ENCODE measurements at places on chromosomes 7 and 10. TPM values are rescaled to one million over a fixed set of nuclear protein-coding genes. Genes with fewer than 3 reads are reported as not detected.

DNA sequence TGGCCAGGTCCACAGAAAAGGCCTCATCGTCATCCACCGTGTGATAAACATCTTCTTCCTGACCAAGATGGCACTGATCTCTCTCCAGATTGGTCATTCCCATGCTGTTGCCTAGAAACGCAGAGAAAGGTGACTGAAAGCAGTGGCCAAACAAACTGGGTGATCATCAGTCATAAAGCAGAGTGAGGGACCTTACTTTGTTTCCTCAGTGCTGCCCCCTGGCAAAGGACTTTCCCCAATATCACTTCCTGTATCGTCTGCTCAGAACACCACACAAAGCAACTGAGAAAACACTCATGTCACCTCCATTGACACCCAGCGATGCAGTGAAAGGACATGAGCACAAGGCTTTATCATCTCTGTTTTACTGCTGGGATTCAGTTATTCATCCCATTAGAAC lies 40.0 kb upstream of the TM9SF3 start:
- no peak for DNase-seq

Gene NODAL
- 1.00 TPM for total RNA-seq

- DNase-seq, result peak; percentile 52
Measured at GRCh38 chr10:132036153-132036886, 29.4 kb upstream of the JAKMIP3 start.

- DNase-seq, result peak; percentile 12
Measured at GRCh38 chr7:117993377-117994003, 120.2 kb upstream of the CTTNBP2 start.

DNA sequence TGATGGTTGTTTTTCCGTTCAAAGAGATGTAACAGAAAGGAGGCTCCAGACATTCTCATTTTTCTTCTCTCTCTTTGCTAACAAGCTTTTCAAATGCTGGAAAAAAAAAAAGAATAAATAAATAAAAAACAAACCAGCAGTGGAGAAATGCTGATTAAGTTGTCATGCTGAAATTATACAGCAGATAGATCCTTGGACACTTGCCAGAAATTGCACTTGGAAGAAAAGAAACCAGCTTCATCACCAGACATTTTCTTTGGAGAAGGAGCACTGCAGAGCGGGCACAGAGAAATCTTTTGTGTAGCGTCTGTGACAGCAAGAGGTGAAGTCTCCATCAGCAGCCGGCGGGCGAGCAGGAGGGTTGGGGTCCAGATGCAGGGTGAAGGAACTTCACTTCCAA lies 55.8 kb downstream of the CLRN3 start:
- no peak for DNase-seq

GRCh38 chr7:49563693-49564378 lies 209.6 kb upstream of the VWC2 start:
- DNase-seq, result no peak

- no peak for DNase-seq
Measured at GRCh38 chr10:14416308-14416700, 85.6 kb upstream of the FRMD4A start.

- DNase-seq, result no peak
Measured at GRCh38 chr10:100184840-100185239, 989 bp downstream of the ERLIN1 start.

- no peak for DNase-seq
Measured at GRCh38 chr7:127911968-127912511, 119.2 kb downstream of the LRRC4 start.

Gene GFRA1
- 30.4 TPM for total RNA-seq

- DNase-seq, result no peak
Measured at GRCh38 chr7:139568813-139569490, 45.5 kb downstream of the CLEC2L start.

Gene ARID5B
- 27.4 TPM for total RNA-seq

GRCh38 chr10:103884681-103885139 lies 29.3 kb upstream of the SH3PXD2A start:
- peak; percentile 73 for DNase-seq

GRCh38 chr7:14688208-14688607 lies 214.3 kb downstream of the DGKB start:
- DNase-seq, result no peak

Gene CYP3A5
- total RNA-seq, result 2.3 TPM

DNA sequence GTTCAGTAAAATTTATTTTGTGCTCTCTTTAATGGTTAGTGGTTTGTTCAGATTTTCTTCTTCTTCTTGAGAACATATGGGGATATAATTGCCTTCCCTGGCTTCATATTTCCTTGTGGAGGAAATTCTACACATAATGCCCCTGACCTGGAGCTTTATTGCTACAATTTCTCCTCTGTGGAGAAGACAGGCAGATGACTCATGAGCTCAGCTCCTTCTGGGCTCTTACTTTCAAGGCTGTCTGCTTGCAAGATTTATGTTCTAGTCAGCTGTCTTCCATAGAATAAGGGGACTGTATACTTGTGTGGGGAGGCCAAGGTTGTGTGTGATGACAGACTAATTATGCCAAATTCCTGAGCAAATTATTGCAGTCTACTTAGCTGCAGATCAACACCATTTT lies 1.6 kb downstream of the LRRD1 start:
- DNase-seq, result no peak

Gene ZSCAN25
- 20.9 TPM for total RNA-seq

- peak; percentile 5 for DNase-seq
Measured at GRCh38 chr7:77855371-77856083, 57.0 kb downstream of the PHTF2 start.

Gene TMEM236
- total RNA-seq, result 0.18 TPM

DNA sequence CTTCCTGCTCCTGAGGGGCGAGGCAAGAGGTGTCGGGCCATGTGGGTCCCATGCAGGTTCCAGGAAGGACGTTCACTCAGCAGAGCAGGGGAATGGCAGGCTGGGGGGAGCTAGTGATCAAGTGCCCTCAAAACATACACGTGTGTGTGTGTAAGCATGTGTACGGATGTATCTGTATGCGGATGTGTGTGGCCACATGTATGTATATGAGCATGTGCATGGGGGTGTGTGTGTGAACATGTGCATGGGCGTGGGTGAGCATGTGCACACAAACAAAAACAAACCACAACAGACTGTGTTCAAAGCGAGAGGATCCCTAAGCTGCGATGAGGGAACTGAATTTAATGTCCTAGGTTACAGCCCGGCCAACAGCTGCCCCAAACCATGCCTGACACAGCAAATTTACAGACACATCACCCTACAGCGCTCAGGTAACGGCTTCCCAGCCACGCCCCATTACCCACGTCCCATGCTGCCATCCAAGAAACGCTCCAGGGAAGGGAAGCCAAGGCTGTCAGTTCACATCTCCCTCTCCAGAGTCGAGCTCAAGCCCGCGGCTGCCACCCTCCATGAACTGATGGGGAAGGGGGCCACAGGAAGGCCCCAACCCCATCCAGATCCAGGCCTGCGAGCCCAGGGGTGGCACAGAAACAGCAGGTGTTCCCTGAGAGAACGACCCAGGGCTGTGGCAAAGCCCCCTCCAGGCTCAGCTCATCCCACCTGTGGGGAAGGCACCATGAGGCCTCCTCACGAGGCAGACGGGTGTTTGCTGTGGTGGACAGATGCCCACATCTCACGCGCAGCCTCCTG lies 56.6 kb downstream of the PTPRN2 start:
- DNase-seq, result no peak

Gene HMX2
- not detected for total RNA-seq

Gene OR13A1
- total RNA-seq, result 0.45 TPM

GRCh38 chr10:74589851-74590250 lies 236.5 kb upstream of the KAT6B start:
- DNase-seq, result no peak

DNA sequence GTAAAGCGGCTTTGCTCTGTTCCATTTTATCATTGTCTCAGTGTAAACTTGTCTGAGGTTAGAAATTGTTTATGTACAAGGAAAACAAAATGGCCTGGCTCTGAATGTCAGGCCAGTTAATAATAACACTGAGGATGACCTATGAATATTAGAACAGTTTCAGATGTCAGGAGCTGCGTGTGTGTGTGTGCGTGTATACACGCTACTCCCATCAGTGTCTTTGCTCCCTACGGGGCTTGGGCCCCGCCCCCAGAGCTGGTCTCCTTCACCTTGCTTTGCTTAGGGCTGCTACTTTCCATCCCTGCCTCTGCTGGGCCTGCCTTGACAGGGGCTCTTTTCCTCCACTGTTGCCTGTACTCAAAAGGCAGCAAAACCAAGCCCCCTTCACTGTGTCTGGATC lies 142.3 kb upstream of the BET1 start:
- DNase-seq, result no peak

- DNase-seq, result no peak
Measured at GRCh38 chr10:44988957-44989585, 10.5 kb upstream of the DEPP1 start.

DNA sequence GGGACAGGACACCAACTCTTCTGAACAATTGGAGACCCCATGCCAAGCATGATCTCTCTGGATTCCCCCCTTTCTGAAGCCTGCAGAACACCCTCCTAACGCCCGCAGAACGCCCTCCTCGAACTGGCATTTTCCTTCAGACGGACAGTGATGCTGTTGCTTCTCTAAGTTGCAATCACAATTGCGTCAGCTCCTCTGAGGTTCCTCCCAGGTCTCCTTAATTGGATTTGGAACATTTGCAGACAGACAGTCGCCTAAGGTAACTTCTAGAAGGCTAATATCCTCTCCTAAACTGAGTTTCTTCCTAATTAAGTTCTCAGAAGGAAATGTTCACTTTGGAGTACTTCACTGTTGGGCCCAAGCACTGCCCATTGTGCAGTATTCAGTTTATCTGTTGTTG lies 20.5 kb upstream of the SERPINE1 start:
- DNase-seq, result no peak

Gene ELN
- 27.0 TPM for total RNA-seq
